ENCODE measurements at places on chromosomes 6 and 20.
A peak's percentile ranks its signal among the peaks of the same experiment; 100 is the strongest.

DNA sequence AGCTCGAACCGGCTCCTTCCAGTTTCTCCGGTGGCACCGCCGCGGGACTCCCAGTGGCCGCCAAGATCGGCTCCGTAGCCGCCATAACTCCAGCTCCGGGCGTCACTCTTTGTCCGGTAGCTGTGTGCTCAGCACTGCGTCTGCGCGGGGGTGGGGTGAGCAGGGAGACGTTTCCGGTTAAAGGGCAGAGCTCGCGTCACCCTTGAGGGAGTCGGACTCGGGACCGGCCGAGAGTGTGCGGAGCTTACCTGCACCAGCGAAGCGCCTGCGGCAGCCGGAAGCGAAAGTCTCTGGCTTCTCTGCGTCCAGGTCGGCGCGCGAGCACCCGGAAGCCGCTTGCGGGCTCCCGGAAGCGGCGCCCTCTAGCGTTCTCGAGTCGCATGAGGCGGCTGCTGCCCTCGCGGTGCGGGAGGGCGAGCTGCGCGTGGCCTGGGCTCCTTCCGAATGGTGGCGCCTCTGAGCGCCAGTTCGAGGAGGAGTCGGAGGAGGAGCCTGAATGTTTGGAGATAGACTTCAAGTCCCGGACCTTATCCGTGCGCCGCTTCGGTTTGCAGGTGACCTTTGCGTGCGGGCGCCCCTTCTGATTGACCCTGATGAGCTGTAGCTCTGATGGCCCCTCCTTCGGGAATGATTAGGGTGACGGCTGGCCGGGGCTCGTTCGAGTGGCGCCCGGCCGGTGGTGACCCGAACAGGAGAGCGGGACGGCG is at the start of gene SCAND1:
SCAND1 (minus strand) TSS at position 303 of the 707 bp plus-strand sequence; CDS start at position 85, 218 bp downstream.
- peak; percentile 99 for DNase-seq

GRCh38 chr6:19795211-19795610 is 42.0 kb upstream of the ID4 start:
- DNase-seq: no peak

- no peak for DNase-seq
These were observed 47.2 kb upstream of the IPCEF1 start for GRCh38 chr6:154403788-154404187.

DNA sequence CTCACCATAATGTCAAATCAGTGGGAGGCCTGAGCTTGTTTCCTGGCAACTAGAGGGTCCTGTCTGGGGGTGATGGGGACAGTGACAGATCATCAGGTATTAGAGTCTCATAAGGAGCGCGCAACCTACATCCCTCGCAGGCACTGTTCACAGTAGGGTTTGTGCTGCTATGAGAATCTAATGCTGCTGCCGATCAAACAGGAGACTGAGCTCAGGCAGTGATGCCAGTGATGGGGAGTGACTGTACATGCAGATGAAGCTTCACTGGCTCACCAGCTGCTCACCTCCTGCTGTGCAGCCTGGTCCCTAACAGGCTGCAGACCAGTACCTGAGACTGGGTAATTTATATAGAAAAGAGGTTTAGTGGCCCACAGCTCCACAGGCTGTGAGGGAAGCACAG is 147.3 kb downstream of the TTLL2 start:
- DNase-seq: no peak

DNA sequence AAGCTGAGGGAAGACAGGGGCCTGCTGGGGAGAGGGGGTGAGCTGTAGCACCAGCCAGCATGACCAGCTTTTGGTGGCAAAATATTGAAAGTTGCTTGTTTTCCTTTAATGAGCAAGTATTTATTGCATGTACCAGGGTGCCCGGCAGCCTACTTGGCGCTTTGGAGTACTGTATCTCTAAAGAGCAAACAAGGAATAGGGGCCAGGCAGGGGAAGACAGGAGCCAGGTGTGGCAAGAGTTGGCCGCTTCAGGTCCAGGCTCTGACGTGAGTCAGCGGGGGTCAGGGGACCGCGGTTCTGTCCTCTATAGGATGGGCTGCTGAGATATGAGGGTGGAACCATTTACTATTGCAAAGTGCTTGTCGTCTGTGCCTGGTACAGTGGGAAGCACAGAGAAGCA is 63.1 kb downstream of the PSMG4 start:
- DNase-seq: no peak

GRCh38 chr20:17712708-17713107 is 12.9 kb downstream of the BANF2 start:
- DNase-seq: no peak

GRCh38 chr6:156857573-156857972 is 80.4 kb downstream of the ARID1B start:
- DNase-seq: no peak

GRCh38 chr6:69238067-69238466 is 558.7 kb downstream of the LMBRD1 start:
- DNase-seq: no peak

- no peak for DNase-seq
These were observed 450.1 kb downstream of the COL12A1 start for GRCh38 chr6:74755778-74756177.

- DNase-seq: no peak
These were observed 99.7 kb downstream of the BMP7 start for GRCh38 chr20:57166568-57167291.

DNA sequence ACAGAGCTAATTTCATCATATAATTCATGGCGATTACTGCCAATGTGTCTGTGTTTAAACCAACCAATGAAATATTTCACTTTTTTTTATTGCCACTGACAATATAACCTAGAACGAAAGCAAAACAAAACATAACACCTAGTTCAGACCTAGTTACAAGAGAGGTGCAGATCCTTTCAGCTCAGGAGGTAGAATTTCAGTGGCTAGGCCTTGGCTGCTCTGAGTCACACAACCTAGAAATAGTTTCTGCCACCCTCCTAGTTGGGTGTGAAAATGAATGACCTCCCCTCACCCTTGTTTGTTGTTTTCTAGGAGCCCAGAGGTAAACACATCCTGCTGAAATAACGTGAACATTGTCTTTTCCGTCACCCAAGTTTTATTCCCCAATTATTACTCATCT is 356.3 kb downstream of the HTR1B start:
- no peak for DNase-seq

DNA sequence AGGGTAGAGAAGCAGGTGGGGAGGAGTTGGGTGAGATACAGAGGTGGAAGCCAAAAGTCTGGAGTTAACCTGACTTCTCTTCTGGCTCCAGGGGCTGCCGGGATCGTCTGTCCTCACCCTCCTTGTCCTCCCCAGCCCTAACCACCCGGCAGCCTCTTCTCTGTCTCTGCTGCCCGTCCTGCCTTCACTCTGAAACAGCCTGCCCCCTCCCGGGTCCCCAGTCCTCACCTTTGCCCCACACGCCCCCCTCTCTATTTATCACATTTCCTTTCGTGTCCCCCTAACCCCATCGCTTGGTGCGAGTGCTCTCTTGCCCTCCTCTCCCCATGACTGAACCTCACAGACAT is 5.7 kb downstream of the RING1 start:
- no peak for DNase-seq

DNA sequence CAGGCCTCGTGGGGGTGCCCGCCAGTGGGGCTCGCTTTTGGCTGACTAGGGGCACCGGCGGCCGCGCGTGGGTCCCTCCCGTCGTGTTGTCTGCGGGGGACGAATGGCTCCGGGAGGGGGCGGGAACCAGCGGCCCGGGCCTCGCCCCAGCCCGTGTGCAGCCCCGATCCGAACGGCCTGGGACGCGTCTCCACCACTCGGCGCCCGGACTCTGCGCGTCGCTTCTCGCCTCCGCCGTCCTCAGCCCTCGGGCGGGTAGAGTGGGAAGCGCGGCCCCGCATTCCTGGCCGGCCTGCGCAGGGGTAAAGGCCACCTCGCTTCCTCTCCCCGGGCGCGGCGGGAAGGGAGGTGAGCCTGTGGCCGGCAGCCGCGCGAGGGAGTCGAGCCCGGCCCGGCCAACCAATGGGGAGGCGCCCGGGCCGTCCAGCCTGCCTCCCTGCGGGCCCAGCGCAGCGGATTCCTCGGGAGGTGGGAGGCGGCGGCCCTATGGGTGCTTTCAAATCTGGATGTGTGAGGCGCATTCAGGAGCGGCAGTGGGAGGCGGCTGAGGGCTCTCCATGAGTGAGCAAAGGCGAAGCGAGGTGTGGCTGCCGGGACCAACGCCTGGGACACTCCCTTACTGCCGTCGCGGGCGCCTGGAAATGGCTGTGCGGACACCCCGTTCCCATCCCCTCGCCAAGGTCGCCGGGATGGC is 1.1 kb upstream of the ZBTB46 start:
- DNase-seq: peak; percentile 66

GRCh38 chr20:19327401-19327800 is 115.0 kb downstream of the SLC24A3 start:
- DNase-seq: no peak

- no peak for DNase-seq
These were observed 19.6 kb downstream of the MYLIP start for GRCh38 chr6:16148498-16148897.

DNA sequence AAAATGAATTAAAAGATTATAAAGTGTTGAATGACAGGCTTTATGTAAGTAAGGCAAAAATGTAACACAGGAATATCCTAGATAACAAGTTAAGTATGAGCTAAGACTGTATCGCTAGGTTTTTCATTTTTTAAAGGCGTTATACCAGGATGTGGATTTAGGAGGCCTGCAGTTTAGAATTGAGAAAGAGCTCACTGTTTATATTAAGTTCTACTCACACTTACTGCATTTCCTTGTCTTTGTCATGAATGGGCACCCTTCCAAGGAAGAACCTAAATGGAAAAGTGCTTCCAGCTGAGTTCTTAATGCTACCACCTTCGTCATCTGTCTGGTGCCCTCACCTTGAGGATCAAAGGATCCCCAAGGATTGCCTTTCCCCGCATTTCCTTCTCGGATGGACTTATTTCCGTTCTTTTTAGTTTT is 148.7 kb downstream of the SOX4 start:
- no peak for DNase-seq

DNA sequence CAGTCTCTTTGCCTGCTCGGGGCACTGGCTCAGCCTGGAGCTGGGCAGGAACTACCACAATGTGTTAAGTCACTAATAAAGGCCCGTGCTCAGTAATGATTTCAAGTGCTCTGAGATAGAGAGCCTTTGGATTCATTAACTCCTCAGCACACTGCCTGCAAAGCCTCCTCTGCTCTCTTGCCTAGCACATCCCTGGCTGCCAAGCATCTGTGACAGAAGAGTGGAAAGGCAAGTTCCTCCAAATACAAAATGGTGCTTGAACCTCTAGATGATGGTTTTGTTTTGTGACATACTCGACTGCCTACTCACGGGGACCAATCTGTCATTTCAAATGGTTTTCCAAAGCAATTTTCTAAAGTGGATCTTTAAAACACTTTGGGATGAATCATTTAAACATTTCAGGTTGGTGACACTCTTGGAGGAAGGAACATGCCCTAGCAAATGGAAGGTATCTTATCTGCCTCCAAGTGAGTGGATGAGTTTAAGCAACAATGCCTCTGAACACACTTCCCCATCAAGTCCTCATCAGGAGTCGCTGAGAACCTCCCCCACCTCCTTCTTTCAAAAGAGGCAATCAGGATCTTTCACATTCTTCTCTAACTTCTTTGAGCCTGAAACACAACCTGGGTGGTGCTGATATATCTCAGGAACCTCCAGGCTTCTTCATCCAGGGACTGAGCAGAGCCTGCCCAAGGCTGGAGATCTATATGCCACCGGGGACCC is 35.8 kb downstream of the METTL24 start:
- DNase-seq: peak; percentile 28

- no peak for DNase-seq
These were observed 84.5 kb downstream of the PLEKHG1 start for GRCh38 chr6:150684161-150684560.

DNA sequence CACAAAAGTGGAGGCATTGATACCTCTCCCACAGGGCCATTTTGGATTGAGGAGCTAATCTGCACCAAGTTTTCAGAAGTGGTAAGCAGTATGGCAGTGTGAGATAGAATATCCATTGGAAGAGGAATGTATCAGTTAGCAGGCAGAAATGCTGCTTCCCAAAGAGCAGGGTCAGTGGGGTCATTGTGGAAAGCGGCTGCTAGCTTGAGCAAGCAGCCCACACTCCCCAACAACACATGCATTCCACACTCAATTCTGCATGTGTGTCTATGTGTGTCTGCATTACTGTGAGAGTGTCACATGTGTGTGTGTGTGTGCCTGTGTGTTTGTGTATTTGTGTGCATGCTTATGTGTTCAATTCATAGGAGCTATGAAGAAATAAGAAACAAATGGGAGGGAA is 190.9 kb upstream of the FOXA2 start:
- DNase-seq: no peak

DNA sequence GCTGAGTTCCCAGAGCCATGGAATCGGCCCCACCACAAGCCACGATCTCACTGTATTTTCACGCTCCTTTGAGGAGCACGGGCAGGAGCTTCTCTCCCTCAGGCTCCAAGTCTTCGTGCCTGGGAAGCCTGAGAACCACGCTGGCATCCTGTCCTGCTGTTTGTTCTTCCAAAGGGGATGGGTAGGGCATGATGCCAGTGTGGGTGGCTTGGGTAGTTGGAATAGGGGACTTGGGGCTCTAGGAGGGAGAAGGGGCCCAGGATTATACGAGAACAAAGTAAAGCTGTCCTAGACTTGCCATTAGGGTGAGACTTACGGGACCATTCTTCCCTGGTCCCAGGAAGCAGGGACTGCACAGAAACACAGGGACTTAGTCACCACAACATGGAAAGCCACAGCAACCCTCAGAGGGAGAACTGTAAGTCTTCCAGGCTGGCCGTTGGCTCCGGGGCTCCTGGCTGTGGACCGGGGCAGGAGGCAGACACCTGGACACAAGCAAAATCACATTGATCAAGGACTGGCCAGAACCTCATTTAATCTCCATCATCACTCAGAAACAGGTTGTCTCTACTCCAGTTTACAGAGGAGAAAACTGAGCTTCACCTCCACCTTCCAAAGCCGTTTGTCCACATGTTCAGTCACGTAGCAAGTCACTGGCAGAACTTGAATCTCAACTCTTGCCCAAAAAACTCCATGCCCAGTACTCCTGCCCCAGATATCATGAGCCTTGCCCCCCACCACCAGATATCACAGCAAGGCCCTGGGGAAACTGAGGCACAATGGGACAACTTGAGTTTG is 1.3 kb downstream of the CCN5 start:
- no peak for DNase-seq

DNA sequence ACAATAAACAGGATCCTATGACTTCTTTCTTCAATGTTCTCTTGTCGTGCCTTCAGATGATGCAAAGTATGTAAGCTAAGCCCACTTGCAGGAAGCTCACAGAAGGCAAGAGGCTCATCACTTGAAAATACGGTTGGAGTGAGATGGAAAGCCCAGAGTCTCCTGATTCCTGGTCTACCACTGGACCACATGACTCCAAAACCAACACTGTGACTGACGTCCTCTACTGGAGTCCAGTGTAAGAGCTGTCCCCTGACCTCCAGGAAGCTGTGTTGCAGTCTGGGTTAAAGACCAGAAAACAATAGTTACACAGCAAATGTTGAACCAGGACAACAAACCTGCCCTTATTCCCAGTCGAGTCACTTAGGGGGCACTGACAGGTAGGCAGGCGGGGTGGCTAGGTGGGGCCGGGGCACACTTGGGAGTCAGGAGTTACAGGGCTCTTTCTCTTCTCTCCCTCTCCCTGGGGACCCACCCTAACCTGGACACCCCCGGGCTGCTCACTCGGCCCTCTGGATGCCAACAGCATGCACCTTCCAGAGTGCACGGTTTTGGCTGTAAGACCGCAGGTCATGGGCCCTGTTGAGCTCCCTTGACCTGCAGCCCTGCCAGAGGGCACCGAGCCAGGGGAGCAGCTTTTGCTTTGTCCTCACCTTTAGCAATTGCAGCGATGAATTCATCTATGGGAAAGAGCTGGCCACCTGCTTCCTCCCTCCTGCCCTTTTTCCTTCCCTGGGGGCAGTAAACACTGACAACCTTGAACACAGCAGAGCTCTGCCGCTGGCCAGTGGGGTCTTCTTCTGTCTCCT is 7.4 kb downstream of the PCK1 start:
- no peak for DNase-seq

- DNase-seq: no peak
These were observed 17.5 kb downstream of the MPC1 start for GRCh38 chr6:166365221-166365620.

- no peak for DNase-seq
These were observed 336.1 kb upstream of the CITED2 start for GRCh38 chr6:139710556-139710955.

Measured in retina (tissue), 1 donor.